Aorta (tissue), 5 donors: ENCODE measurements at places on chromosomes 1 and 21. TPM values are rescaled to one million over a fixed set of nuclear protein-coding genes. Genes with fewer than 3 reads are reported as not detected.

Gene KRTAP12-2
- not detected for total RNA-seq

Gene FMO2
- 183 TPM for total RNA-seq

Gene TSPAN1
- 3.2 TPM for total RNA-seq

Gene HSPB7
- total RNA-seq, result 313 TPM

Gene CFAP410
- total RNA-seq, result 20.9 TPM

Gene KCNJ9
- total RNA-seq, result not detected

GRCh38 chr1:224331326-224331725 lies 1.4 kb upstream of the NVL start:
- H3K27ac ChIP-seq, result no peak overlapping the region
- H3K27me3 ChIP-seq, result no peaks in the 10 kb centered on the region
- no peak for DNase-seq
- H3K4me3 ChIP-seq, result no peak overlapping the region
- H3K4me1 ChIP-seq, result no peaks in the 10 kb centered on the region
- no peaks in the 10 kb centered on the region for H3K36me3 ChIP-seq

DNA sequence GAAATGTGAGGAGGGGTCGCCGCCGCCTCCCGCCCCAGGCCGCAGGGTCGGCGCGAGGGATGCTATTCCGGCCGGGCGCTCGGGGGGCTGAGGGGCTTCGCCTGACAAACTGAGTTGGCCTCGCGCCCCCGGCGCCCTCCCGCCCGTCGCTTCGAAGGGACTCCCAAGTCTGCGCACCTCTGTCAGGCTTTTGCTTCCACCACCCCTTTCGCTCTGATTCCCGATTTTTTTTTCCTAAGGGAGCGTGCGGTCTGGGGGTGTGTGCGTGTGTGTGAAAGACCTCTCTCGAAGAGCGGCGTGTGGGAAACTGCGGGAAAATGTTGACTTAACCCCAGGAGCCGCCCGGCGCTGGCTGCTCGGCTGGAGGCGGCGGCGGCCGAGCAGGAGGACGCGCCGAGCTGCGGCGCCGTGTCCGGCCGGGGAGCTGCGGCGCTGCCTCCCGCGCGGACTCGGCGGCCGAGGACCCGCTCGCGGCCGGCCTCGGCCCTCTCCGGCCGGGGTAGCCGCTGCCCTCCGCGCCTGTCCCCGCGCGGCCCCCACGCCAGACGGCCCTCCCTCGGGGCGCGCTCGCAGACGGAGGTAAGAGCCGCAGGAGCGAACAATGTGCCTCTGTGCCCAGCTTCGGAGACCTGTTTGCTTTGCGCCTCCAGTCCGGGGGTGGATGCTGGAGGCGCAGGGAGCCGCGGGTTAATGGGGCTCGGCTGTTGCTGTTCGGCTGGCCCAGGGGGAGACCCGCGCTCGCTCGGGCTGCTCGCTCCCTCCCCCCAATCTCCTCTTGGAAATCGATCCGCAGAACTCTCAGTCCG lies 1.1 kb downstream of the ADGRL2 start:
- H3K36me3 ChIP-seq, result no peaks in the 10 kb centered on the region
- H3K4me3 ChIP-seq, result peak overlapping the region; percentile 96
- no peaks in the 10 kb centered on the region for H3K27me3 ChIP-seq
- DNase-seq, result peak; percentile 82
- no peaks in the 10 kb centered on the region for H3K4me1 ChIP-seq

DNA sequence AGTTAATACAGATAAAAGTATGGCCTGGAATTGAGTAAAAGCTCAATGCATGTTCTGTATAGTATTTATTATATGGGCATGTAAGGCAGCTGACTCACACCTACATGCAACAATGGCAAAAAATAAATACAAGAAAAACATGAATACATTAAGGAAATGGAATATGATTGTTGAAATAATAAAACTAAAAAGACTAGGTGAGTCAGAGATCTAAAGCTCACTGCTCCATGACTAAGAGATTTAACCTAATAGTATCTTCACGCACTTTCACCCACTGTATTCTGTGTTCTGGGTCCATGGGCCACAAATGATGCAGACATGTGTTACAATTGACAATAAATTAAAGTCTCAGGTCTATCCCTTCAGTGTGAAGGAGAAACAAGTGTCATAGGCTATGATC lies 607.0 kb downstream of the AGBL4 start:
- H3K27ac ChIP-seq, result no peak overlapping the region
- H3K4me1 ChIP-seq, result no peaks in the 10 kb centered on the region
- no peaks in the 10 kb centered on the region for H3K36me3 ChIP-seq
- DNase-seq, result no peak
- H3K4me3 ChIP-seq, result no peak overlapping the region

GRCh38 chr21:36664662-36664990 lies 34.3 kb upstream of the SIM2 start:
- H3K4me1 ChIP-seq, result no peaks in the 10 kb centered on the region
- no peaks in the 10 kb centered on the region for H3K36me3 ChIP-seq
- no peak overlapping the region for H3K4me3 ChIP-seq
- H3K27me3 ChIP-seq, result no peaks in the 10 kb centered on the region
- DNase-seq, result no peak
- H3K27ac ChIP-seq, result no peak overlapping the region

- H3K27ac ChIP-seq, result peak overlapping the region; percentile 3
- H3K4me1 ChIP-seq, result no peaks in the 10 kb centered on the region
- H3K27me3 ChIP-seq, result no peaks in the 10 kb centered on the region
- no peak overlapping the region for H3K4me3 ChIP-seq
- peaks cover 6% of the 10 kb centered on the region for H3K36me3 ChIP-seq
These were observed 72.1 kb downstream of the SKI start for GRCh38 chr1:2300004-2300771.

DNA sequence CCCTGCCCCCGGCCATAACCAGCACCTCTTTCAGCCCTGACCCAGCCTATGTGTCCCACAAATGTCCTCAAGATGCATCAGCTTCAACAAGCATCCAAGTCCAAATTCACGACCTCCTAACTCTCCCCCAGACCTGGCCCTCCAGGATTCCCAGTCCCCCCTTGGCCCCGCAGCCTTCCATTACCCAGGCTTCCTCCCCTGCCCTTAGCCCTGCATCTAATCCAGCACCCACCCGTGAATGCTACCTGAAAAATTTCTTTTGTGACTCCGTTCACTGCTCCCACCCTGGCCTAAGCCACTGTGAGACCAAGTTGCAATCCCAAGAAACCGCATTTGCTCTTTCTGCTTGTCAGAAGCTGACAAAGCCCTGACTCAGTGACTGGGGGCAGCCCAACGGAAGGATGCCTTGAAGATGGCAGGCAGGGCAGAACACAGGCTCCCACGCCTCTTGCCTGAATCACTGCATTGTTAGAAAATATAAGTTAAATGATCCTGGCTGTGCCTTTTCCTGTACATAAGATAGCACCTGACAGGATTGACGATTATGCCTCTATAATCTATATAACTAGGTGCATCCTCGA lies 939 bp upstream of the MFAP2 start:
- no peaks in the 10 kb centered on the region for H3K36me3 ChIP-seq
- DNase-seq, result no peak
- no peak overlapping the region for H3K27ac ChIP-seq
- H3K4me1 ChIP-seq, result no peaks in the 10 kb centered on the region
- H3K27me3 ChIP-seq, result no peaks in the 10 kb centered on the region
